ENCODE measurements at places on chromosomes 12 and 14.

DNA sequence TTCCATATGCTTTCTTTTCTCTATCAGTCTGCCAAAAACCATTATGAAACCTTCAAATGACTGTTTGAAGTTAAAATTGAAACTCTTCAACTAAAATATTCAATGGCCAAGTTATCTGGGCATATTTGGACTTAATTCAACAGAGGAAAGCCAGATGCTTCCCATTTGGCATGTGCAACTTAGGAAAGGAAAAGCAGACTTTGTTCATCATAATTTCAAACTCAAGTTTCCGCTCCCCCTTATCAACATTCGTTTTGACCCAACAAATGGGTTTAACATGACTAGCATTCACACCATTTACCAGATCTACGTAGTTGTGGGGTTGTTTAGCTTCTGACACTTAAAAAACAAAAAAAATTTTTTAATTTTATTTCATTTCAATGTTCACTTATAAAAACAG, 75.7 kb downstream of the PLEKHG7 start:
- no peak for DNase-seq

DNA sequence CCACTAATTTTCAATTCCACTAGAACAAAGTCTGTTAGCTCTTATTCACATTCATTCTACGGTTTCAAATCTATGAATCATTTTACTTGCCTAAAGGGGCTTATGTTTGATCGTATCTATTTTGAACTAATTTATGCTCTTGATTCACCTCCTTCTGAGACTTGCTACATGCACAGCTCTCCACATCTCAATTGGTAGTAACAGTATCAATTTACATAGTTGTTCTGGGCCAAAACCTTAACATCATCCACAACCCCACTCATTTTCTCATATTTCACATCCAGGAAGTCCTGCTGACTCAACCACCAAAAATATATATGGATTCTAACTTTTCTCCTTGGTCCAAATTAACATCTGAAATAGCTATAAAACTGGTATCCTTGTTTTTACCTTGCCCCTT, 208.6 kb downstream of the RASSF9 start:
- DNase-seq: no peak

DNA sequence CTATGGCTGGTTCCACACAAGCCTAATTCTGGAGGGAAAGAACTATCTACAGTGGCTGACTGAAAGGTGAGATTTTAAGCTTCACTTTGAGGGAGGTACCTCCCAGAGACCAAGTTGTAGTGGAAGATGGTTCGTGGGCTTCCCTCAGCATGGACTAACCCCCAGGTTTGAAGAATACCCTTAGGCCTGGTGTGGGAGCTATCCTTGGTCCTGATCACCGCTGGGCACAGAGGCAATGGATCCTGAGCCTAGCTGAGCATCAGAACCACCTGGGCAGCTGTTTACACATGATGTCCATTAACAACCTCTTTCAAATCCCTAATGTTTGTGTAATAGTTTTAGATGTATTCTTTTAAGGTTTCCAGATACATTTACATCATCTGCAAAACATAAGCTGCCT, 10.3 kb downstream of the DAO start:
- DNase-seq: no peak

DNA sequence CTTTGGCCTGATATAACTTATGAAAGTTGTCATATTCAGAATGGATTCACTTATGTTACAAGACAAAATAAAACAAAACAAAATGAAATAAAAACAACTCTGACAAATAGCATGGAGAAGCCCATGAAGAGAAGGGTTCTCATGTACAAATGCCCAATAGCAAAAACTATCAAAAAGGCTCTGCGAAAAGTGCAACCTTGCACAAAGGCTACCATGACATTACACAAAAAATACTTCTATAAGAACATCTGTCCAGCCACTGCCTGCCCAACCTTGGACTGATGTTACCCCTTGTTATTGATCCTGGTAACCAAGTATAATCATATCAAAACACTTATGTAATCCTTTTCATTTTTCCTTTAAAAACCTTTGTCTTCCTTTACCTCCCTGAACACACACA, 213.0 kb downstream of the ATP23 start:
- DNase-seq: no peak

DNA sequence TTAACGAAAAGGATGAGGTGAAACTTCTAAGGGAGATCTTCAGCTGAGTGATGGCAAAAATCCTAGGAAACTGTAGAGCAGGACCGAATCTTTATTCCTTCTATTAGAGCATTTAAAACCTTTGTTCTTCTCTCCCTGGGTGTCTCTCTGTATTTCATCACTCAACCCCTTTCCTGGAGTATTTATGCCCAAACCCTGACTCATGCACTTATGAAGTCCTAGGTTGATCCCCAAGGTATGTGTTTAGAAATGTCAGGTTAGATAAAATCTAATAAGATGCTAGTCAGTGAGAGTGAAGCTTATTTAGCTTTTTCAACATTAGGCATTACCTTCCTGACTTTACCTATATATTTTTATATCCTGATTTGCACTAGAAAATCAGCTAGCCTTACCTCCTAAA, 239.8 kb upstream of the NPAS3 start:
- no peak for DNase-seq

DNA sequence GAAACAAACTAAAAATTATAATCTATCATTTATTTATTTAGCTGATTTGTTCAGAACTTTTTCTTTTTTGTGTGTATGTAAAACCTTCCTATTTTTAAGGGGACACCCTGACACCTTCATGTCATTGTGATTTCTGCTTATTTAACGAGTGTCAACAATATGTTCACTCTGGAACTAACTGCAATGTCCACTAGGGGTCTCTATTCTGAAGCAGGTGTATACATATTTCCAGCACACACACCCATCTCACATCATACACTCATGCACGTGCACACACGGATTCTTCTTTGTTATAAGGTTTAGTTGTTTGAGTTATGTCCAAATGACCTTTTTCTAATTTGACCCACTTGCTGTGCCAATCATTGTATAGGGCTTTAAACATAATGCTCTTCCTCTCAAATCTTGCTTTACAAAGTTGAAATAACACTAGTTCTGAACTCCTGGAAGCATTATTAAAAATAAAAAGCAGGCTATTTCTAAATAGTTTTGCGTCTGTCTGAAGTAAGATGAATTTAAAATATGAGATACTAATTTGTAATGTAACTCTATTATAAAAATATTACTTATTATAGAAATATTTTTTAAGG, 15.5 kb downstream of the E2F7 start:
- DNase-seq: no peak

Measured in activated gamma-delta T cell treated with anti-CD3 and anti-CD28 coated beads, Interleukin-2, amount 50 U/mL, for 16 hours (primary cell).